ENCODE measurements at places on chromosomes 16 and 17. TPM values are rescaled to one million over a fixed set of nuclear protein-coding genes. Genes with fewer than 3 reads are reported as not detected.

- DNase-seq: no peak
Observed at GRCh38 chr16:89478576-89479221, 11.7 kb downstream of the ANKRD11 start.

GRCh38 chr17:32253117-32253611, 12.5 kb upstream of the RHBDL3 start:
- DNase-seq: peak; percentile 76

- DNase-seq: no peak
Observed at GRCh38 chr17:82177761-82178498, 34.7 kb downstream of the CCDC57 start.

DNA sequence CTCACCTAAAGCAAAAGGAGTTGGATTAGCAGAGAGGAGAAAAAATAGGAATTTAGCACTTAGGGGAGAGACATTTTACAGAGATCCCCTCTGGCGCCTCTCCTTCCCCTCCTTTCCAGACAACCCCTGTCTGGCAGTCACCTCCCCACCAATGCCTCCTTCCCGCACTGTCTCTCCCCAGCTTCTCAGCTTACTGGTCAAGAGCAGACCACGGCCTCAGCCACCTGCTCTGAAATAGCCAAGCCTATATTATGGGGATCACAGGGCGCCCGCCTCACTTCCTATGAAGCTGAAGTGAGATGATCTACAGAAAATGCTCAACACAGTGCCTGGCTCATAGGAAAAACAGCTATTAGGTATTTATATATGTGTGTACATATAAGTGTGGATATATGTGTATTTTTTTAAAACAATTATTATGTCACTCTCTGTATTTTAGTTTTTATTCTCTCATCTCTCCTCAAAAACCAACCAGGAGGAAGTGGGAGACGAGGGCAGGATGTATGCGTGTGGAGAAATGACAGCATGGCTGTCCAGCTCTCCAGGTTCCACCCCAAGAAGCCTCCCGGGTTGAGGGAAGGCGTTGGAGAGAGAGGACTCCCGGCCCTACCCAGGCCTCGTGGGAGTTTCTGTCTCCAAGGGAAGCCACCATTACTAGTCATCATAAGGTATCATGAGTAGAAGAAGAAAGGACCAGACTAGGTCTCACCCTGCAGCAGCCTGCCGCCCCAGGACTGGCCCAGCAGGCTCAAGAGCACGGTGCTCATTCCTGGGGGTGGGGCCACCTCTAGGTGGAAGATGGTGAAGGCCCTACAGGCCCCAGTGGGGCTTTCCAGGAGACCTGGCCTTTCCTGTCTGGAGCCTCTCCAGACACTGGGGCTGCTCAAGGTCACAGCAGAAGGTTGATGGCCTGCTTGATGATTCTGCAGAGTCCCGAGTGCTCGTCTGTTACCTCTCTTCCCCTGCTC, 27.2 kb downstream of the MAP3K14 start:
- no peak for DNase-seq

- DNase-seq: peak; percentile 99
Observed at GRCh38 chr17:45135192-45135977, at the start of gene ACBD4. TSS of gene ACBD4 (plus strand) at chr17:45135687. CDS start at chr17:45136145, 458 bp downstream.

GRCh38 chr17:40341808-40342503, 22.6 kb downstream of the GJD3 start:
- peak; percentile 87 for DNase-seq

DNA sequence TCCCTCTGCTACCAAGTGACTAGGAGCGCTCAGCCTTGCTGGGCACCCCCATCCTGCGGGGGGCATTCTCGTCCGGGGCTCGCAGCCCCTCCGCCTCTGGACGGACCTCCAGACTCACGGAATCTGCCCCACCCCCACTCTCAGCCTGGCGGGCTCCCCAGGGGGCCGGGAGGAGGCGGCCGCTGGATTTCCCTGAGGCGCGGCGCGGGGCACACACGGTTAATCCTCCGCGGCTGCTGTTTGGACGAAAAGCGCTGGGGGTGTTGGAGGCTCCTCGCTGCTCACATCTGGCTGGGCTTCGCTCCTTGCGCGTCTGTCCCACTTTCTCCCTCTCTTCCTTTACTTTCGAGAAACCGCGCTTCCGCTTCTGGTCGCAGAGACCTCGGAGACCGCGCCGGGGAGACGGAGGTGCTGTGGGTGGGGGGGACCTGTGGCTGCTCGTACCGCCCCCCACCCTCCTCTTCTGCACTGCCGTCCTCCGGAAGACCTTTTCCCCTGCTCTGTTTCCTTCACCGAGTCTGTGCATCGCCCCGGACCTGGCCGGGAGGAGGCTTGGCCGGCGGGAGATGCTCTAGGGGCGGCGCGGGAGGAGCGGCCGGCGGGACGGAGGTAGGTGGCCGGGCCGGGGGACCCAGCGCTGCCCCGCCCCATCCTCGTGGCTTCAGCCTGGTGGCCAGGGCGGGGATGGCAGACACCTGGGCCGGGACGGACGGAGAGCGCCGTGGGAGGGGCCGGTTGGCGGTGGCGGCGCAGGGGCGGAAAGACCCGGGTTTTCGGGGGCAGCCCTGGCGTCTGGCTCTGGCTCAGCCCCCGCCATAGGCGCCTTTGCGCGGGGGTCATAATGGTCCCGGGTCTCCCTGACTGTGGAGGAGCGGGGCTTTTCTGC, at the start of gene C1QTNF1:
C1QTNF1 (plus strand) TSS at position 284 of the 886 bp plus-strand sequence. CDS start 19,800 bp downstream, outside the sequence.
- DNase-seq: peak; percentile 81

- DNase-seq: no peak
Observed at GRCh38 chr17:31339906-31340661, 18.7 kb upstream of the EVI2A start.

DNA sequence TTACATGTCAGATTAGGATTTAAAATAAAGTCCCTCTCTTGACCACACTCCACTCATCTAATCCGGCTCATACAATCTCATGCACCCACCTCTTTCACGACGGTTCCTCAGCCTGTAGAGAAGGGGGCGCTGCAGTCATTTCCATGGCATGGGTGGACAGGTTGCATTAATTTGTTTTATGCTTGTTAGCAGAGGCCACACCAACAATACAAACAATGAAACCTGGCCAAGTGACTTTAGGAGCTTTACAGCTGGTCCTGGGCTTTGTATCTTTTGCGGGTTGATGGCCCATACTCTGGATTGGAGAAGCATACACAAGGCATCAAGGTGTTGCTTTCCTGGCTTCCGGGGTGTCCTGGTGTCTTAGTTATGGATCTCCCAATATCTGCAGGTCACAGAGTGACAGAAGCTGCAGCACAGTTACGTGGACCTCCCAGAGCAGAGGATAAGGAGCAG, 9.7 kb upstream of the SNF8 start:
- peak; percentile 31 for DNase-seq

- no peak for DNase-seq
Observed at GRCh38 chr16:89821438-89822187, 5.2 kb upstream of the FANCA start.

DNA sequence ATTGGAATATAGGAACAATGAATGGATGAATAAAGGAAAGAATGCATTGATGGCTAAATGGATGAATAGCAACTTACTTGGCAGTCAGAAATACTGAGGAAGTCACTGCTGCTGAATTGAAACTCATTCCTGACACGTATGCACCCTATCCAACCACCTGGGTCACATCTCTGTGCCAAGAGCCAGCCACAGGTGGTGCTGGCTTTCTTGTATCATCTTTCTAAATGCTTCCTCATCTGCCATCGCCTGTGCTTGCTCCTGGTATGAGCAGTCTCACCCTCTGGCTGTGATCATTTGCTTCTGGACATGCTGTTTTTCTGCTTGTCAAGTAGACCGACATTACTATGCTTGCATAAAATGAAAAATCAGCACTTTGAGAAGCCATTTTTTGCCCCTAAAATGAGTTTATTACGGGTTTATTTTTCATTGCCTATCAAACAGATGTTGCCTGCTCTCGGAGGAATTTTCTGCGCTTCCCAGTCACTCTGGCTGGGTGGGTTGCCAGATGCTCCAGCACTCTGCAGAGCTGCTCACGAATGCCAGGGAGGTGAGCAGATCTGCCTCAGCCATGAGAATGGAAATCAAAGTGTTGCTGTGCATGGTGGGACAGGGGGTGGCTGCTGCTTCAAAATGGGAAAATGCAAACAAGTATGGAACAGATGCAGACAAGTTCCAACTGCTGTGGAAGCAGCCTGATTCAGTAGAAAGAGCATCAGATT, 1349.6 kb upstream of the CDH8 start:
- peak; percentile 22 for DNase-seq

DNA sequence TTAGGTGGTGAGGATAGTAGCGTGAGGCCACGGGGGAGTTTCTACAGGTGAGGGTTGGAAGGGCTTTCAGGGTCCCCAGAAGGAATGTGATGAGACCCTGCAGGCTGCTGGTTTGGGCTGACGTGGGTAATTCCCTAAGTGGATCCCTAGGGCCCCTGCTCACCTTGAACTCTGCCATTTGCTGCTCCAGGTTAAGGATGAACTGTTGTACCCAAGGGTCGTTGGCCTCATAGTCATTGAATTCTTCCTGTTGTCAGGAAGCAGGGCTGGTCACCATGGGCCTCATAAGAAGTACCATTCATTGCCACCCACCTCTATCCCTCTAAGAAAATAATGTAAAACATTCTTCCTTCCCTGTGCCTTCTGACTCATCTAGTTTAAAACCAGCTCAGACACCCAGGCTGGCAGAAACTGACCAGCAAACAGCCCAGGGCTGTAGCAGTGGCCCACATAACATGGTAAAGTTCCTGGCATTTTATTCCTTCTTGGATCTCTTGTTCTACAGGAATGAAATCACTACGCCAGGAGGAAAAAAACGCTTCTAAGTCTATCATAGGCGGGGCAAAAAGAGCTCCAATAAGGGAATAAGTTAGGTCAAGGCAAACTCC, 27.6 kb downstream of the FCSK start:
- DNase-seq: no peak

DNA sequence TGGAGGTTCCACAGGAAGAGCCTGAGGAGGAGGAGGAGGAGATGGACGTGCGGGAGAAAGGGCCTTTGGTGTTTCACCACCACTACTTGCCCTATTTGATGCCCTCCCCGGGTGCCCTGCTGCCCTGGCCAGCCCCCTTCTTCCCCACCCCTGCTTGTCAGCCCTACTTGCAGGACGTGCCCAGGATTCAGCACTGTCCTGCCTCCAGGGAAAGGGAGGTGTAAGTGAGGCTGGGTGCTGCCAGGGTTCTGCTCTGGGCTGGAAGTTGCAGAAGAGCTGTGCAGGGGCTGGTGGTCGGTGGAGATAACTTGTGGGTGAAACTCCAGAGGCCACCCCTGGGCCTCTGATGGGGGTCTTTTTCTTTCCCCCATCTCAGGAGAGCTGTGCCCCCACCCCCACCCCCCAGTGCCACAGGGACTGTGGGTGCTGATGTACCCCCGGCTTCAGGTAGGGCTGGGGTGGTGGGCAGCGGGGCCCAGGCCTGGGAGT, 3.0 kb downstream of the PRR29 start:
- no peak for DNase-seq

GRCh38 chr17:80751070-80751945, 206.7 kb downstream of the RPTOR start:
- DNase-seq: peak; percentile 41

The SERPINF2 gene
- 74.9 TPM for polyA plus RNA-seq

The ADCY7 gene
- 42.6 TPM for polyA plus RNA-seq

The PIK3R5 gene
- 70.9 TPM for polyA plus RNA-seq

The COPZ2 gene
- 16.4 TPM for polyA plus RNA-seq
